Amniotic stem cell (primary cell): ENCODE measurements at places on chromosomes 5 and 9.
A peak's percentile ranks its signal among the peaks of the same experiment; 100 is the strongest.

DNA sequence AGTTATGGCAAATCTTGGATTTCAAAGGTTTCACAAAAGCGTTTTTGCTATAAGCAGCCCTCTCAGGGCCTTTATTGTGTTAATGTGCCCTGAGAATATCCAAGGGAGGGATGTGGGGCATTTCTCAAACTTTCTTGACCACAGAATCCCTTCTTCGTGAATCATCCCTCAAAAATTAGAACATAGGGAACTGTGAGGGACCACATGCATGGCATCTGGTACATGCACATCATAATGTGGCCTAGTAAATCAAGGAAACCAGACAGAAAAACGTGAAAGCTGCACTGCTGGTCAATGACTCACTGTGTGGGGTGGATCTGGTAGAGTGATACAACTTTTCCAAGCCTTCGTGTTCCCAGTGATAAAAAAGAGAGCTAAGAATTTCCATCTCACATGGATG is 22.4 kb downstream of the DDX31 start:
- DNase-seq = peak; percentile 82

GRCh38 chr9:110954822-110955291 is 83.4 kb downstream of the LPAR1 start:
- no peak for DNase-seq

DNA sequence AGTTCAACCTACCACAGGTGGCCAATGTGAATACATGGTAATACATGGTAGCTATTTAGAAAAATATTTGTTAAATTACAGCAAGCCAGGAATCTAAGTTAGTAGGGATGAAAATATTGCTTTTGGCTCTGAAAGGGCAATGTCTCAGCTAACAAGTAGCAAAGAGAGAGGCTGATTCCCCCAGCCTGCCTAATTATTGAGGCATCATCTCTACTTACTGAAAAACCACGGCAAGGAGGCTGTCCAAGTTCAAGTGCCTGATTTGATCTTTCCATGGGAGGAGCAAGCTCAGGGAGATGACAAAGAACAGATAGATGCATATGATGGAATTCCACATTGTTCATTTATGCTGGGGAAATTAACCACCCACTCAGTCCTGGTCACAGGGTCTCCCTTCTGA is 28.7 kb upstream of the UBTD2 start:
- no peak for DNase-seq

DNA sequence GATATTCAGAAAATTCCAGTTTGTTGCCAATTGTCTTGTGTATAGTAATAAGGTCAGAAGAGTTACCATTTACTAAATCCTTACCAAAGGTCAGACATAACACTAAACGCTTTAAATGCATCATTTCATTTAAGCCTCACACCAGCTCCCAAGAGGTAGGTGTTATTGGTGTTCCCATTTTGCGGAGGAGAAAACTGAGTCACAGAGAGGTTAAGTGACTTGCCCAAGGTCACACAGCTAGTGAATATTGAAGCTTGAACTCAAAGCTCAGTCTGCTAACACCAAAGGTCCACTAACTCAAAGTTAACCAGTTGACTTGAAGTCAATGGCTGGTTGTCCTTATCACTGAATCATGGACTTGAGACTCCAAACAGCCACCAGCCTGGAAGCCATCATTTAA is 40.8 kb upstream of the NTNG2 start:
- DNase-seq = no peak

- no peak for DNase-seq
These were observed 7.2 kb downstream of the PTBP3 start for GRCh38 chr9:112326194-112326593.

DNA sequence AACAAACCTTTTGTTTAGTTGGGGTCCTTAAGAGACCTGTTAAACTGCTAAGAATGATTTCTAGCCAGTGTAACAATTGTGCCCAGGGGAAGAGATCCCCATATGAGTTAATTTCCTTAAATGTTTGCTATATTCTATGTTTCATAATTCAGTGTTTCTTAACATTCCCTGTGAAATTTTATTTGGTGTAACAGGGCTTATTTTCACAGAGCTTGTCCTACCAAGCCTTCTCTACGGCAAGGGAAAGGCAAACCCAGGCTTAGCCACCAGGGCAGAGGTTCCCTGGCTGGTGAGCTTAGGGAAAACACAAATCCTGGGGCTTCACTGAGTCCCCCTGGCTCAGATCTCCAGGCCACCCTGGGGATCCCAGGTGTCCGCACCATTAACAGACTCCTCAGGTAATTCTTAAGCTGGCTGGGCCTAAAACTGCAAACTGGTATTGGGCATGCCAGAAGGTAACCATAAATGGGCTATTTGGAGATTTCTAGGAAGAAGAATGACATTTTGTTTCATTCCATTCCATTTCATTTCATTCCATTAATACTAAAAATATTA is 17.0 kb upstream of the LCP2 start:
- no peak for DNase-seq

GRCh38 chr5:162174358-162174974 is 106.9 kb downstream of the GABRG2 start:
- DNase-seq = no peak

- DNase-seq = no peak
These were observed 47.9 kb upstream of the FKTN start for GRCh38 chr9:105510024-105510423.

GRCh38 chr9:17052626-17053025 is 82.2 kb upstream of the CNTLN start:
- no peak for DNase-seq

DNA sequence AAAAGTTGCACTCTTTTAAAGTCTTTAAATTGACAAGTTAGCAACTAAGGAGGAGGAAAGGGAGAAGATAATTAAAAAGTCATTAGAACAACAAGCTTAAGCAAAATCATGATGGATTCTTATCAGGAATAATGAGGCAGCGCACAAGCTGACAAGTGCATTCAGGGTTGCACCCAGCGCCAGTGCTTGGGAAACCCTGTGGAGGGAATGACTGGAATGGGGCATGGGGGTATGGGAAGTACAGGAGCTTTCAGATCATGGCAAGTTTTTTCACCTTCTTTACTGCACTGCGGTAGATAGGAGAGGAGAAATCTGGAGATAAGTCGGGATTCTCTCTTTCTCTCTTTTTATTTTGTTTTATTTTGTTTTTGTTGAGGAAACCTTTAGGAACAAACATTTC is 117.9 kb upstream of the CKMT2 start:
- DNase-seq = no peak

DNA sequence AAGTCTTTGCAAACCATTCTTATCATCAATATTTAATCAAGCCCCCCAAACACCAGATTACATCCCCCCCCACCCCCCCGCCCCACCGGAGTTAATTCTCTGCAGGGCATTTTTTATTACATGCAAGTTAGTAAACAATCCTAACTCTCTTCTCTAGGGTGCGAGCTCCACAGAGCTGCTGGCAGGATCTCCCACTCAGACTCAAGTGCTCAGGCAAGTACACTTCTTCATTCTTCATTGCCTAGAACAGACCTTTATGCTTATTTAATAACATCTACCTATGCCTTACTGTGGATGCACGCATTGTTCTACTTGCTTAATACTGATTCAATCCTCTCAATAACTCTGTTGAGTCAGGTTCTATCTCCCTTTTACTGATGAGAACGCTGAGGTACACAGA is 9.9 kb downstream of the SAXO1 start:
- DNase-seq = no peak

GRCh38 chr9:128607642-128608350 is 48.9 kb downstream of the DYNC2I2 start:
- DNase-seq = no peak

GRCh38 chr5:50807661-50808060 is 141.2 kb downstream of the PARP8 start:
- DNase-seq = no peak

- no peak for DNase-seq
These were observed 53.3 kb downstream of the MEGF10 start for GRCh38 chr5:127343866-127344265.

GRCh38 chr5:167820101-167820990 is 471.1 kb upstream of the WWC1 start:
- no peak for DNase-seq

DNA sequence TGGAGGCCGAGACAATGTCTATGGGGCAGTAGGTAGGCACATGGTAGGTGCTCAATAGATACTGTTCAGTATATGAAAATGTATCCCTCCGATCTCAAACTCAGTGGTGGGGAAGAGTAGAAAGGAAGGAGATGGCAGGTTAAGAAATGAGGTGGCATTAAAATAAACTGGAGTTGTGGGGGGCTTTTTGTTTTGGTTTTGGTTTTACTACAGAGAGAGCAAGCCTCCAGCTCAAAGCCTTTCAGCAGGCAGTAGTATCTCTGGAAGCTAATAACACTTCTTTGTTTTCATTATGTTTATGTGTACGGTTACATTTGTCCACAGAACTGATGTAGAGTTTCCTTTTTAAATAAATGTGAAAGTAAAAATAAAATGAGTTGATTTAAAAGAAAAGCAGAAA is 8.6 kb downstream of the MFAP3 start:
- no peak for DNase-seq

DNA sequence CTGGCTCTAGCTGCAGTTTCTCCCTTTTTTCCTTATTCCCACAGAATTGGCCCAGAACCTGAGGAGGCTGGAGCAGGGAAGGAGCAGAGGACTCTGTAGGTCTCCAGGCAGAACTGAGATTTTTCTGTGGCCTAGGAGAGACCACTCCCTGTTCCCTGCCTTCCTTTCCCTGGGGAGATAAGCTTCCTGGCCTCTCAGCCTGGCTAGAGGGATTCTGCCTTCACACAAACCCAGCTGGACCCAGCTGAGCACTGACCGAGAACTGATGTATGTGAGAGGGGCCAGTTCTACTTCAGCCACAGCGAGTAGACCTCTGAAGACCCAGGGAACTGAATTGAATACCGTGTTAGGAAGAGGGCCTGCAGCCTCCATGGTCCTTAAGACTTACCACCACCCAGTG is 48.0 kb downstream of the RUSC2 start:
- DNase-seq = no peak

DNA sequence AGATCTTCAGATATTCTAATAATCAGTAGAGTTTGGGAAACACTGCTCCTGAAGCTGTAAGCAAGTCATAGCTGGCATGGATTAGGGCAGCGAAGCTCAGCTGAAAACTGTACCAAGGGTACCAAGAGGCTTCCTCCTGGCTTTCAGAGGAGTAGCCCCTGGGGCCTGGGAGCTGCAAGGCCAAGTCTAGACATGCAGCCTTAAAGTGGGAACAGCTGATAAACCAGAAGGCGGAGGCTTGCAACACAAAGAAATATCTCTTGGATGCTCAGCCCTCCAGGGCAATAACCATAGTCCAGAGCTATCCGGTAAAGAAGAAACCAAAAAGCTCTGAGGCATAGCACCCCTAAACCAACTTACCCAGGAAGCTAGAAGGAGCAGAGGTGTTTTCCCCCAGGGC is 51.5 kb downstream of the MRPS30 start:
- no peak for DNase-seq

DNA sequence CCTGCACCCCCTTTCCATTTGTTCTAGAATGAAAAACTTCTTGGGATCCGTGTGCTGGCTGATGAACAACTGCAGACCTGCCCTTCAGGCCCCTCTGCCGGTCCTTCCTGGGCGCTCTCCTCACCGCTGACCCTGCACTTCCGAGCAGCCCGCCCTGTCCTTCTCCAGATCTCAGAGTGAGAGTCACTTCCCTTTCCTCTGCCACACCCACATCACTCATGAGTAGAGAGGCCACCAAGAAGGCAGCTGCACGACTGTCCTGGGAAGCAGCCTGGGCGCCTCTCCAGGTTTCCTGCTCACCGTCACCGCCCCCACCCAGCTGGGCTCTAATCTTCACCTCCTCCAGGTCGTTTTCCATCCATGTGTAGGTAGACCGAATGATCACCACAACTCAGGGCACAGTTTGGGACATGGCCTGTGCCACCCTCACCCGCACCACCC is 35.0 kb upstream of the NSMF start:
- no peak for DNase-seq

- DNase-seq = no peak
These were observed 77.3 kb upstream of the ITGA1 start for GRCh38 chr5:52710310-52710971.

DNA sequence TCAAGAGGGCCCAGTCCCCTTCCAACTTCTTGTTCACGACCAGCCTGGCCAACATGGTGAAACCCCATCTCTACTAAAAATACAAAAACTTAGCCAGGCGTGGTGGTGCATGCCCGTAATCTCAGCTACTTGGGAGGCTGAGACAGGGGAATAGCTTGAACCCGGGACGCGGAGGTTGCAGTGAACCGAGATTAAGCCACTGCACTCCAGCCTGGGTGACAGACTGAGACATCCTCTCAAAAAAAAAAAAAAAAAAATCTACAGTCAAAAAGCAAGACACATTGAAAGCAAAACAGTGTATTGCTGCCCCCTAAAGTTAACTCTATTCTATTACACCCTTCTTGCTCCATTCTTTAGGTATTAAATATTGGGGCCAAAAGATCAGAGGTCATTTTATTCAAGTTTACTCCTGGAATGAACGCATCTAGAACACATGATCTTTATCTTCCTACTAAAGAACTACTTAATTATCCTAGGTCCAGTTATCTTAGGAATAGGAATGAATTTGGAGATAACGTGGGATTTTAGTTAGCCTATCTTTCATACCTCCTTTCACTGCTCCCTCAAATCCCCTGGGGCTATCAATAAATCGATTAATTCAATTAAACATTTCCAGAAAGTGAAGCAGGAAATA is 2.4 kb downstream of the ATG12 start:
- DNase-seq = peak; percentile 27

GRCh38 chr9:18601026-18601425 is 127.1 kb downstream of the ADAMTSL1 start:
- DNase-seq = no peak

DNA sequence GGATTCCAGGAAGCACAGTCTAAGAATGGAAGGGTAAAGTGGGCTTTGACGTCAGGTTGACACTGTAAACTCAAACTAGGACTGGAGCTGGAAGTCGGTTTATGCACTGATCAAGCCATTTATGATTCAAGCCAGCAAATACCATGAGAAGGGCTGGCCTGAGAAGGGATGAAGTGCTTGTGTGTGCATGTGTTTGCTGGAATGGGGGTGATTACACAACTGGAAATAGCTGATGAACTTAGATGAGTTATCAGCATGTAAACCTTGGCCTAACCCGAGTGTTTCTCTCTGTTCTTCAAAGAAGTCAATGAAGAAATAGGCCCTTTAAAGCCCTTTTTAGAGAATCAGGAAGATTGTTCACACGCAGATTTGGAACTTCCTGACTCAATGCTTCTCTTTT is 287.6 kb downstream of the RFX3 start:
- no peak for DNase-seq

- DNase-seq = no peak
These were observed 64.5 kb downstream of the LNPEP start for GRCh38 chr5:97000391-97000790.

DNA sequence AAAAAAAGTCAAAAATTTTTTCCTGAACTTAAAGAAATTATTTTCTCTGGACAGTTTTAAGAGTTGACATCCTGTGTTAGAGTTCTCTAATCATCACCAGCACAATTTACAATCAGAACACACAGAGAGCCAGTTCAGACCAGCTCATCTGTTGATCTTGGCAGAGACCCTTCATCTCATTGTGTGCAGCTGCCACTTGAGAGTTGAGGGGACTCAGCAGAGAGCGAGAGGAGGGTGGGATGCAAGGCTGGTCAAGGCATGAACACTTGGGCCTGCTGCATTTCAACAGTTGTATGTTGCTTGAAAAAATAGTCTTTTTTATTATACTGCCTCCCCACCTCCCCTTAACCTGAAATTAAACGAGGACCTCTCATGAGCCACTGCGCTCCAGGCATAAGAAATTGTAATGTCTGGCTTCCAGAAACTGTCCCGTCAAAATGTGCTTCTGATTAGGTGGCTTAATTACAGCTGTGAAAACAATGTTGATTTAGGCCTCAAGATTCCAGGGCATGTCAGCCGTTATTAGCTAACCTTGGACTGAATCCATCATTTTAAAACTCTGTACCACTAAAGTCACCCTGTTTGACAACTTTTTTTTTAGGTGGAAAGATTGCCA is 383.6 kb downstream of the CCDC171 start:
- no peak for DNase-seq
